Effector memory CD8-positive, alpha-beta T cell (primary cell): ENCODE measurements at places on chromosomes 4 and X.

- DNase-seq = no peak
- peaks cover 16% of the 10 kb centered on the region for H3K4me1 ChIP-seq
- H3K27ac ChIP-seq = no peak overlapping the region
- no peak overlapping the region for H3K4me3 ChIP-seq
- H3K36me3 ChIP-seq = peaks cover 13% of the 10 kb centered on the region
- H3K27me3 ChIP-seq = no peaks in the 10 kb centered on the region
Observed at GRCh38 chr4:39331191-39331590, 35.0 kb downstream of the RFC1 start.

DNA sequence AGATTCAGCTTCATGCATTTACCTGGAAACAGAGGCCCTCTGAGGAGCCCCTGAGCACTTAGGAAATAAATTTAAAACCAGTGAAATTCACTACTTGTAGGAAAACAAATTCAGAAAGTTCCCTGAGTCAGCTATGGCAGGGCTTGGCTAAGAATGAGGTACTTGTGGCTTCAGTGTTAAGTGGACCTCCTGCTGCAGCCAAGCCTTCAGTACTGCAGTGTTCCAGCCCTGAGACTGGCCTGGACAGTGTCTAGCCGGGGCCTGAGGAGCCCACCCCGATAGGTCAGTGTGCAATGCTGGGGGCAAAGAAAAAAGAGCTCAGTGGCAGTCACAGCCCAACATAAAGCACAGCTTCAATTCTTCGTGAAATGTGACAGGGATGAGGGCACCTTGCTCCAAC, 41.9 kb downstream of the F11 start:
- H3K4me1 ChIP-seq = no peaks in the 10 kb centered on the region
- H3K36me3 ChIP-seq = no peaks in the 10 kb centered on the region
- DNase-seq = no peak

DNA sequence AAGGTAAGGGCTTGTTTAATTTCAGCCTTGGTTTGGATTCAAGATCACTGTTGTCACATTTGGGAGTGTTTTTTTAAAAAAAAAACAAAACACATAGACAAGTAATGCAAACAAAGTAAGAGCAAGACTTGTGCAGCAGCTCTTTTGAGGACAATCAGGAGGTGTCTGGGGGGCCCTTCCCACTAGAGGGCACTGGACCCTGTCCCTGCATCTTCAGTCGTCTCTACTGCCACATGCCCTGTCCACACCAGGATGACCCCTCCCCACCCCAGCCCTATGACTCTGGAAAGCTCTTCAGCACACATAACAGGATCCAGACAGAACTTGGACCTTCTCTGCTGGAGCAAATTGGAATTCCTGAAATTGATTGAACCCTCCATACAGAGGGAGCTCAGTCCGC, 71.0 kb downstream of the USP46 start:
- peaks cover 6% of the 10 kb centered on the region for H3K4me1 ChIP-seq
- H3K27ac ChIP-seq = peak overlapping the region; percentile 11
- no peak overlapping the region for H3K4me3 ChIP-seq
- H3K36me3 ChIP-seq = no peaks in the 10 kb centered on the region
- H3K27me3 ChIP-seq = no peaks in the 10 kb centered on the region

GRCh38 chrX:53093177-53093655, 726 bp upstream of the KANTR start:
- H3K27ac ChIP-seq = peak overlapping the region; percentile 84
- no peaks in the 10 kb centered on the region for H3K27me3 ChIP-seq
- peaks cover 14% of the 10 kb centered on the region for H3K4me1 ChIP-seq
- H3K4me3 ChIP-seq = peak overlapping the region; percentile 85
- peaks cover 20% of the 10 kb centered on the region for H3K36me3 ChIP-seq
- DNase-seq = peak; percentile 69

- H3K4me3 ChIP-seq = no peak overlapping the region
- no peaks in the 10 kb centered on the region for H3K4me1 ChIP-seq
- no peak for DNase-seq
Observed at GRCh38 chr4:54746218-54746617, 88.5 kb downstream of the KIT start.

DNA sequence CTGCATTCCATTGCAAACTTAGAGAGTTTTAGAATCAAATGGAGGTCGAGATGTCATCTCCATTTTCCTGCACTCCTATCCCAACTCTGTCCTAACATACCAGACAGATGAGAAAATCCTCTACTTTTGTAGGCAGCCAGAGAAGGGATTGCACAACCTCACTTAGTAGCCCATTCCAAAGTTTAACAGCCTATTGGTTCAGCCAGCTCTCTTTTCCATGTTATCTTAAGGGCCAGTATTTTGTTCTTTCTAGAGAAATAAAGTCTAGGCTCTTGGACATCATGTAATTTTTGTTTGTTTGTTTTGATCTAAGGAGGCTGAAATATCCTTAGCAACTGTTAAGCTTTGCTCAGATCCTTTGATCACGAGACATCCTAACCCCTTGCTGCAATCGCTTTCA, 173.0 kb downstream of the COX18 start:
- DNase-seq = no peak
- no peak overlapping the region for H3K27ac ChIP-seq
- peaks cover 6% of the 10 kb centered on the region for H3K27me3 ChIP-seq
- H3K4me3 ChIP-seq = no peak overlapping the region
- no peaks in the 10 kb centered on the region for H3K4me1 ChIP-seq
- no peaks in the 10 kb centered on the region for H3K36me3 ChIP-seq

- DNase-seq = no peak
- no peak overlapping the region for H3K27ac ChIP-seq
- H3K4me1 ChIP-seq = no peaks in the 10 kb centered on the region
Observed at GRCh38 chrX:147803948-147804347, 107.8 kb upstream of the FMR1 start.

DNA sequence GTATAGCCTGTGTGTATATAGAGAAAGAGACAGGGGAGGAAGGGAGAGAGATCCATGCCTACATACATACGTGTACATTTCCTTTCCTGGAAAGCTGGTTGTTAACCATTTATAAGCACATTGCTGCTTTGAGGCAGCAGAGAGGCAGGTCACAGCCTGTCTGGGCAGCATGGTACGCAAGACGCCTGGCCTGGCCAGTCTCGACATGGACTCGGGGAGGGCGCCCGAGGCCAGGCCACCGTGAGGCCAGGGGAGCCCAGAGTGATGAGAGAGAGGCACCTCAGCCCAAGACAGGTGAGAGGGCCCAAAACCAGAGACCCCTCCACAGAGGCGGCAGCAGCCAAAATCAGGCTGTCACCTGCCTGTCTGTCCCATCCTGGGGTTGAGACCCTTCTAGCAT, 3.9 kb downstream of the TREX2 start:
- H3K4me1 ChIP-seq = no peaks in the 10 kb centered on the region
- H3K27me3 ChIP-seq = no peaks in the 10 kb centered on the region
- no peak for DNase-seq
- H3K27ac ChIP-seq = no peak overlapping the region

DNA sequence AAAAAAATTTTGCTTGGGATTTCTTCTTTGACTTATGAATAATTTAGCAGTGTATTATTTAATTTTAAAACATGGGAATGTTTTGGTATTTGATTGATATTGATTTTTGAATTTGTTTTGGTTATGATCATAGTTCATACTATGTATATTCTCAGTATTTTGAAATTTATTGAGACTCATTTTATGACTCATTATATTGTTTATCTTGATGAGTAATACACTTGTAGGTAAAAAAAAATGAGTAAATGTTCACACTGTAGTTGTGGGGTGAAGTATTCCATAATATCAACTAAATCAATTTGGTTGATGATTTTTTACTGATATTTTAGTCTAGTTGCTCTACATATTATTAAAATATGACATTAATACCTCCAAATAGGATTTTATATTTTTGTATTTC, 1142.2 kb downstream of the ADGRL3 start:
- no peaks in the 10 kb centered on the region for H3K36me3 ChIP-seq
- no peak overlapping the region for H3K27ac ChIP-seq
- no peaks in the 10 kb centered on the region for H3K4me1 ChIP-seq
- no peak overlapping the region for H3K4me3 ChIP-seq

DNA sequence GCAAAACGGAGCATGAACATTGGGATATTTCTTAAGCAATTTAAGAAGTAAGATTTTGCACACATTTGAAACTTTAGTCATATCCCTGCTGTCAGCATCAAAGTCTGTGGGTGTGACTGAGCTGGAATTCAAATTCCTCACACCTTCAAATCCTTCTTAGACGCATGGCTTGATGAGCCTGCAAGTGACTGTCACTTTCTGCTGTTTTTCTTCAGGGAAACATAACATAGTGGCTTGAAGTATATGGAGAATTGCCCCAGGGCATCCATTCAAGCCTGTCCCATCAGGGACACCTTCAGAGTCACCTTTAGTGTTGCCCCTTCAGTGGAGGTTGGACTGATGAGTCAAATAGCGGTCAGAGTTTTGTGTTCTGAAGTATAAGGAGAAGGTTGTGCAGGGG, 17.4 kb downstream of the FHDC1 start:
- DNase-seq = no peak
- no peak overlapping the region for H3K27ac ChIP-seq
- peaks cover 10% of the 10 kb centered on the region for H3K4me1 ChIP-seq
- H3K4me3 ChIP-seq = no peak overlapping the region
- H3K27me3 ChIP-seq = peaks cover 22% of the 10 kb centered on the region

DNA sequence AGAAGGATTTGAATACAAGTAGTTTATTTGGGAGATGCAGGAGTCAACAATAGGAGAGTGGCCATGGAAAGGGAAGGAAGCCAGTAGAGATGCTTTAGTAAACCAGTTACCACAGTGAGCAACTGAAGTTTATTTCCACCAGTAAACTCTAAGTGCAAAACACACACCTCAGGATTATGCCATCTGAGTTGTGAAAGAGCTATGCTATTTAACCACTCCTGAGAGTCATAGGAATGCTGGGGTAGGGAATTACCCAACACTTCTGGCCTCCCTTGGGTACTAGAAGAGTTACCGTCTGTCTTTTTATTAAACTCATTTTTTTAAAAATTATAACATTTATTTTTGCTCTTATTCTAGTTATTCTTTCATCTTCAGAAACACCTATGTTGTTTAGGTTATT, 834.6 kb upstream of the AMOT start:
- no peak overlapping the region for H3K4me3 ChIP-seq
- no peaks in the 10 kb centered on the region for H3K36me3 ChIP-seq
- no peaks in the 10 kb centered on the region for H3K4me1 ChIP-seq
- DNase-seq = no peak
- H3K27ac ChIP-seq = no peak overlapping the region

GRCh38 chr4:131054489-131055019, 1958.6 kb downstream of the C4orf33 start:
- no peak for DNase-seq
- no peak overlapping the region for H3K4me3 ChIP-seq
- H3K27ac ChIP-seq = no peak overlapping the region
- H3K4me1 ChIP-seq = no peaks in the 10 kb centered on the region

GRCh38 chrX:118807151-118808017, 16.2 kb upstream of the ZCCHC12 start:
- no peak overlapping the region for H3K4me3 ChIP-seq
- DNase-seq = peak; percentile 4
- H3K36me3 ChIP-seq = no peaks in the 10 kb centered on the region
- H3K27me3 ChIP-seq = peaks cover 19% of the 10 kb centered on the region
- H3K4me1 ChIP-seq = no peaks in the 10 kb centered on the region

- H3K27ac ChIP-seq = no peak overlapping the region
- H3K27me3 ChIP-seq = peaks cover 16% of the 10 kb centered on the region
Observed at GRCh38 chrX:151753313-151754046, 18.9 kb downstream of the CNGA2 start.

GRCh38 chr4:110071466-110071865, 126.9 kb downstream of the ELOVL6 start:
- H3K4me3 ChIP-seq = no peak overlapping the region
- DNase-seq = no peak
- no peak overlapping the region for H3K27ac ChIP-seq
- no peaks in the 10 kb centered on the region for H3K36me3 ChIP-seq
- no peaks in the 10 kb centered on the region for H3K4me1 ChIP-seq

DNA sequence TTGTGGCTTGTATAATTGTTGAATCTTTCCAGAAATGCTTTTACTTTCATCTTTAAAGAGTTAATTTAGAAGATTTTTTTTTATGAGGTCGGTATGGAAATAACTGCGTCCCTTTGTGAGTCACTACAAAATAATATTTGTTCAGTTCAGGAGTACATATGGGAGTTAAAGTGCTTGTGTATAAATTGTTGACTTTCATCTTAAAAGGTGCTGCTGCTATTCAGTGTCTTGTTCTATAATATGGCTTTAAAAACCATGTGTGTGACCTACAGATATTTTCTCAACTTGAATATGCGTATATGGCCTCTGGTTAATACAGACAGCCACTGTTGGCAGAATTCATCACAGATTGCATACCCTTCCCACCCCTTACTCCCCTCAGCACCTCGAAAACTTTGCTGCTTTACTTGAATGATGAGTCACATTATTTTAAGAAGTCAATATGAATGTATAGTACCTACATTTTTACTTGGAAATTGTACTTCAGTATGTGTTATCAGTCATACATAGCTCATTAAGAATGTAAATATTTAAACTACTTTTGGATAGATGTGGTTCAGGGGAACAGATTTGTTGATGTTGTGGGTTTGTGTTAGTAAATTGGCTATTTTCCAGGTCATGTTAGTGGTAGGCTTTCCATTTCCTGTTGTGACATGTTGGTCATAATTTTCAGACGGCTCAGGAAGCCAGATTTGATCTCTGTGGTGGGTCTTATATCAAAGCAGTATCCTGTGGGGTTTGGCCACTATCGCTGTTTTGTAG, 1.5 kb downstream of the CLCN3 start:
- H3K36me3 ChIP-seq = peaks cover 32% of the 10 kb centered on the region
- peak; percentile 40 for DNase-seq
- peak overlapping the region; percentile 97 for H3K4me3 ChIP-seq
- H3K27ac ChIP-seq = peak overlapping the region; percentile 99
- peaks cover 45% of the 10 kb centered on the region for H3K4me1 ChIP-seq
- no peaks in the 10 kb centered on the region for H3K27me3 ChIP-seq
